Melanocyte of skin (primary cell): ENCODE measurements at places on chromosomes 1 and 21. TPM values are rescaled to one million over a fixed set of nuclear protein-coding genes. Genes with fewer than 3 reads are reported as not detected.

The SDC3 gene
- total RNA-seq, result 168 and 308 TPM in 2 replicates

The KIF26B gene
- total RNA-seq, result 3.3 and 4.1 TPM in 2 replicates

The HORMAD1 gene
- total RNA-seq, result 0.34 and 0.73 TPM in 2 replicates

The LCE3D gene
- not detected in 2 replicates for total RNA-seq

The KCNH1 gene
- 10.7 and 40.0 TPM in 2 replicates for total RNA-seq

The FMO5 gene
- 3.4 and 4.4 TPM in 2 replicates for total RNA-seq

The CAMSAP2 gene
- 28.0 and 40.4 TPM in 2 replicates for total RNA-seq

The TMEM269 gene
- 0.15 TPM in 1 of 2 replicates, not detected in the other for total RNA-seq

The TLR5 gene
- total RNA-seq, result under 0.01 and 0.34 TPM in 2 replicates

The OSCP1 gene
- total RNA-seq, result 6.2 and 12.0 TPM in 2 replicates

The SDE2 gene
- total RNA-seq, result 14.8 and 21.4 TPM in 2 replicates

The OR2T2 gene
- total RNA-seq, result not detected in 2 replicates

The NCAM2 gene
- 10.0 and 18.0 TPM in 2 replicates for total RNA-seq

The UTP11 gene
- 86.7 and 108 TPM in 2 replicates for total RNA-seq

The OR2T8 gene
- not detected in 2 replicates for total RNA-seq

The LRRC38 gene
- total RNA-seq, result not detected in 2 replicates

The AMY1C gene
- not detected in 2 replicates for total RNA-seq

The PGLYRP4 gene
- total RNA-seq, result not detected in 2 replicates

The SLC1A7 gene
- not detected in 2 replicates for total RNA-seq

The CACNA1E gene
- under 0.01 TPM in 2 replicates for total RNA-seq

The MCOLN3 gene
- 8.6 and 26.9 TPM in 2 replicates for total RNA-seq

The ACTN2 gene
- total RNA-seq, result 0.33 and 2.2 TPM in 2 replicates

The CDC42BPA gene
- total RNA-seq, result 39.6 and 78.5 TPM in 2 replicates

The GBP6 gene
- total RNA-seq, result not detected in 2 replicates

The TEDDM1 gene
- total RNA-seq, result not detected in 2 replicates

The OR2L3 gene
- total RNA-seq, result not detected in 2 replicates

The SCMH1 gene
- 16.2 and 18.6 TPM in 2 replicates for total RNA-seq

The TMEM52 gene
- total RNA-seq, result 0.33 and 0.46 TPM in 2 replicates

The MAD2L2 gene
- 51.8 and 55.3 TPM in 2 replicates for total RNA-seq

The RNU1-1 gene
- total RNA-seq, result under 0.01 TPM in 2 replicates

The PRDM16 gene
- total RNA-seq, result 0.15 TPM in 1 of 2 replicates, not detected in the other

The PACC1 gene
- 14.5 and 18.5 TPM in 2 replicates for total RNA-seq

The CFAP107 gene
- not detected in 2 replicates for total RNA-seq

The TFF2 gene
- not detected in 2 replicates for total RNA-seq

The ERICH3 gene
- not detected in 2 replicates for total RNA-seq

The SPRR2E gene
- total RNA-seq, result not detected in 2 replicates

The EFNA1 gene
- total RNA-seq, result 8.3 and 12.8 TPM in 2 replicates

The SH2D2A gene
- total RNA-seq, result 0.31 TPM in 1 of 2 replicates, not detected in the other

The LIPI gene
- not detected in 2 replicates for total RNA-seq

The EDN2 gene
- not detected in 2 replicates for total RNA-seq

The VWA5B1 gene
- not detected in 2 replicates for total RNA-seq

The HSF2BP gene
- total RNA-seq, result 0.33 and 0.93 TPM in 2 replicates

The CCDC27 gene
- not detected in 2 replicates for total RNA-seq

The SLC22A15 gene
- total RNA-seq, result 3.4 and 7.6 TPM in 2 replicates

The LPGAT1 gene
- total RNA-seq, result 35.1 and 88.7 TPM in 2 replicates

The PGLYRP3 gene
- not detected in 2 replicates for total RNA-seq

The NME7 gene
- 20.2 and 22.0 TPM in 2 replicates for total RNA-seq

The ADAMTS4 gene
- total RNA-seq, result 1.2 and 4.0 TPM in 2 replicates

The UBASH3A gene
- total RNA-seq, result not detected in 2 replicates

The EIF4G3 gene
- total RNA-seq, result 38.0 and 46.7 TPM in 2 replicates

The OR14K1 gene
- not detected in 2 replicates for total RNA-seq

The OR2M3 gene
- not detected in 2 replicates for total RNA-seq

The LUZP1 gene
- total RNA-seq, result 29.3 and 33.5 TPM in 2 replicates

The IL10RB gene
- total RNA-seq, result 37.5 and 43.0 TPM in 2 replicates
